ENCODE measurements at places on chromosomes 16 and 17. TPM values are rescaled to one million over a fixed set of nuclear protein-coding genes. Genes with fewer than 3 reads are reported as not detected.

Gene INCA1
- 1.3 TPM for total RNA-seq

Gene KRTAP4-5
- not detected for total RNA-seq

Gene NUPR1
- total RNA-seq, result 21.8 TPM

Gene FNDC8
- 0.11 TPM for total RNA-seq

Gene CIBAR2
- total RNA-seq, result not detected

Gene TOM1L1
- total RNA-seq, result 39.8 TPM

Gene CNGB1
- total RNA-seq, result 0.27 TPM

Gene RTN4RL1
- total RNA-seq, result 7.3 TPM

Gene RAC3
- total RNA-seq, result 40.5 TPM

Gene MATCAP1
- 7.7 TPM for total RNA-seq

Gene MRPL28
- 136 TPM for total RNA-seq

Gene P2RX5
- 23.8 TPM for total RNA-seq

Gene ADAD2
- total RNA-seq, result not detected

Gene VWA3A
- total RNA-seq, result not detected

Gene MNT
- 22.4 TPM for total RNA-seq

Gene CWC25
- total RNA-seq, result 20.9 TPM

Gene ERN2
- 0.20 TPM for total RNA-seq

Gene SDR42E2
- total RNA-seq, result not detected

Gene SLC52A1
- total RNA-seq, result 0.70 TPM

Gene DNAI2
- total RNA-seq, result not detected

Gene ZDHHC1
- total RNA-seq, result 5.9 TPM

Gene LDHD
- 0.34 TPM for total RNA-seq

Gene CMTM1
- total RNA-seq, result 2.4 TPM

Gene EVI2A
- total RNA-seq, result not detected

Gene CCL3
- total RNA-seq, result not detected

Gene SLC6A2
- total RNA-seq, result not detected

Gene CDH13
- not detected for total RNA-seq

Gene MFSD6L
- not detected for total RNA-seq

Gene KCNJ18
- total RNA-seq, result not detected

Gene CSH2
- total RNA-seq, result not detected

Gene GP1BA
- total RNA-seq, result not detected

Gene MT1M
- total RNA-seq, result not detected

Gene SSTR5
- 0.20 TPM for total RNA-seq

Gene TK1
- total RNA-seq, result 220 TPM

Gene PLA2G10
- total RNA-seq, result not detected

Gene SBK1
- total RNA-seq, result 0.35 TPM

Gene ZP2
- total RNA-seq, result not detected

Gene KRTAP1-5
- not detected for total RNA-seq

Gene IRX3
- 5.1 TPM for total RNA-seq

Gene CORO1A
- 3.0 TPM for total RNA-seq

Gene TP53TG3F
- not detected for total RNA-seq

Gene KRT24
- total RNA-seq, result not detected

Gene PYY
- not detected for total RNA-seq

Gene CYGB
- 1.4 TPM for total RNA-seq

Gene CCL2
- total RNA-seq, result 15.3 TPM

Gene SLX4
- total RNA-seq, result 5.6 TPM

Gene AANAT
- 0.34 TPM for total RNA-seq

Gene SUPT4H1
- 121 TPM for total RNA-seq

Gene ERN1
- total RNA-seq, result 3.1 TPM

Gene KRT20
- total RNA-seq, result 0.61 TPM

Gene C16orf74
- 16.1 TPM for total RNA-seq

Gene TLCD2
- total RNA-seq, result 1.9 TPM

Gene TMED6
- not detected for total RNA-seq

Gene DOC2A
- total RNA-seq, result 0.88 TPM

Gene CCDC200
- not detected for total RNA-seq

Gene LGALS9C
- total RNA-seq, result not detected

Gene ABCC11
- 0.22 TPM for total RNA-seq
